GDM1 (cell line): ENCODE measurements at places on chromosomes 4 and X.

DNA sequence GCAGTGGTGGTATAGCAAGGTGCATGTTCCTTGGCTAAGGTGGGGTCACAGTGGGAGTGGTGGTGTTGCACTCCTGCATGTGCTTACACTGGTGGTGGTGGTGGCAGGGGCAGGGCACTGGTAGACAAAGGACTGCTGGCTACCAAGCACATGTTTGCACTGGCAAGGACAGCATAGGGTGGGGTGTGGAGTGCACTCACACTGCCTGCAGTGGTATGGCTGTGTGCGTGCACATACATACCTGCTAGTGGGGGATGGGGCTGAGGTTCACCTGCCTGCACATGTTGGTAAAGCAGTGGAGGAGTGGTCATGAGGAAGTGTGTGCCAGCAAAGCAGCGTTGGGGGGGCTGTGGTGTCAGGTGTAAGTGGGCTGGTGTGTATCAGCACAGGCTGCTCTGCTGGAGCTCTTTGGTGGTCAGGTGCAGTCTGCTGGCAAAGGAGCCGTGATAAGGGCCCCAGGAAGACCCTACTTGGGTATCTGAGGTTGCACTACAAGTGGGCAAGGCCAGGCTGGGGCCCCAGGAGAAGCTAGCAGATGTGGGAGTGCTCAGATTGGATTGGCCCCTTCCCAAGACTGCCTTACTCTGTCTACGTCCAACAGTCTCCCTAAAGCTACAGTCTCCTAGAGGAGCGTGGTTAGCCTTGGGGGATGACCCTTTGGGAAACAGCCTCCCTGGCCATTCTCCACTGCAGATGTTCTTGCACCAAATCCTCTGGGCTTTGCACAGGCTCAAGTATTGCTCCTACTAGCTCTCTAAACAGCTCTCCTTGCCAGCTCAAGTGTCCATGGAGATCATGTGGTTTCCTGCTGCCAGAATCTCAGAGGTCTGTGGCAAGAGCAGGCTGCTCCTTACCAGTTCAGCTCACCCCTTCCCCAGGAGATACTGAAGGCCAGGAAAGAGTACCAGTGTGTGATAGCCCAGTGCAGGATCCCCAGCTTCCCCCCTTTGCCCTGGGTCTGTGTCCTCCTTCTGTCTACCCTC is 486.3 kb upstream of the PABPC4L start:
- DNase-seq, result no peak

DNA sequence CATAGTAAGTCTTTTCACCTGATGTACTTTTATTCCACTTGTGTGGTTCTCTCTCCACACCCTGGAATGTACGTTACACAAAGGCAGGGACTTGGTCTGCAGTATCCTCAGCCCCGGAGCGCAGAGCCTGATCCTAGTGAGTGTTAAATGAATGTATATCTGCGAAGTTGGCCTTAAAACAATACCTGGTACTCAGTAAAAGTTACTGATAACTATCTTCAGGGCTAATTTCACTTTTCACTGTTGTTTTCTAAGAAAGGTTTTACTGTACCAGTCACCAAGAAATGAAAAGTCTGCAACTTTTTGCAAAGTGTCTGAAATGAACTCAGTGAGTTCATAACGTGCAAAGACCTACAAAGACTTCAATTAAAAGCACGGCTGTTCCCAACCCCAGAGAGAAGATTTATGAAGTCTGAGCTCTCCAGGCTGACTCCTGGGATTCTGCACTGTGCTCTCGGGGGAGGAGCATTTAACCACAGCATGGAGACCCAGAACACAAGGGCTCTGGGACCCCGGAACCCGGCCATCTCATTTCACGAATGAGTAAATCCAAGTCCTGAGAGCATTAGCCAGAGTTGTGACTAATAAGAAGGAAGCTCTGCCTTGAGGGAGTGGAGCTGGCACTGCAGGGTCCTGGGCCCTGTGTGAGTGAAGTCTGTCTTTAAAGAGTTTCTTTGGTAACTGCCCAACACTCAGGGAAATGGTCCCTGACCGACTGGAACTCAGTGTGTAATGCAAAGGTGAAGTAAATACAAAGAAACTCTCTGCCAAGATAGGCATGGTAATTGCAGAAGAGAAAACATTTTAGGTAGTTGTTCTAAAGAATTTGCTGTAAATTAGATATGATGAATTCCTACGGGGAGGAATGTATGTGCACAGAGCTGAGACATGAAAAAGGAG is 165.8 kb downstream of the NSUN7 start:
- no peak for DNase-seq

DNA sequence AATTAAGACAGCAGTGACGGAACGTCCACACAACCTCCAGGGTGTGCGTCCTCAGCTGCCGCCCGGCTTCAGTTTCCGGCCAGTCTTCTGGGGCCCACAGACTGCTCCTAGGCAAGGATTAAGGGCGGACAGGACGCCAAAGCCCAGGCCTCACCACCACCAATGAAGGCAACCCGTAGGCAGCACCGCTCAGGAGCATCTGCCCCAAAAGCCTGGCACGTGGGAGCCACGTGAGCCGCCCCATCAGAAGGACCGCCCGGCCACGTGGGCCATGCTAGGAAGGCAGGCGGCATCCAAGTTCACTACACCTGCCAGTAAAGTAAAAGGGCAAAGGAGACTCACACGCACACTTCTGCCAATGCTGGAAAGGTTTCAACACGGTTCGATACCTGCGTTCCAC is 14.3 kb downstream of the FAM53A start:
- no peak for DNase-seq

DNA sequence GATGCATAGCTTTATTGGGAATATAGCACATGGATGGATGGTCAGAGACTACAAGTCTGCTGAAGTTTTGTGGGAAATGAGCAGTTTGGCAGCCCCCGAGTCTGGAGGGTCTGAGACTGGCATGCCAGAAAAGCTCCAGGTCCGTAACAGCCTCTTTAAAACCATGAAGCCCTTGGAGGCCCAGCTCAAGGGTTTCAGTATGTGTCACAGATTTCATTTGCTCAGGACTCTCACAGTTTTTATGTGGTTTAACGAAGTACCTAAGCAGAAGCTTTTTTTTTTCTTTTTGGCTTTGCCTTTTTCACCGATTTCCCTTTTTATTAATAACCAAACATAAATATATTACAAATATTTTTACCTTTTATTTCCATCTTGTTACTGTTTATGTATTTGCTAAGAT is 30.6 kb upstream of the TMEM184C start:
- no peak for DNase-seq

DNA sequence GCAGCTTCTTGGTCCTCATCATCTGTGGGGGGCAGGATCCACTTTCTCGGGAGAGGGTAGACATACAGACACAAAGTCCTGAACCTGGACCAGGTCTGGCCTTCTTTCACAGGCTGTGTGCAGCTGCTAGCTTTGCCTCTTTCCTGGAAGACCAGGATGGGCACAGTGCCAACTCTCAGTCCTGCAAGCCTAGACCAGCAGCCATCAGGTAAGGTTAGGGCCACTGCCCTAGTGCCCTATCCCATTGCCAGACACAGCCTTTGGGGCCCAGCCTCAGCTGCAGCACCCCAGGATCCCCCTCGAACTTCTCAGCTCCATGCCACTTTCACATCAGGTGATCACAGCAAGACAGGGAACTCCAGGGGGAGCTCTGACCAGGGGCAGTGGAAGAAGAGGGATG is 38.4 kb downstream of the ZNF185 start:
- no peak for DNase-seq

- DNase-seq, result no peak
Observed at GRCh38 chrX:109373468-109373867, 108.4 kb downstream of the GUCY2F start.

DNA sequence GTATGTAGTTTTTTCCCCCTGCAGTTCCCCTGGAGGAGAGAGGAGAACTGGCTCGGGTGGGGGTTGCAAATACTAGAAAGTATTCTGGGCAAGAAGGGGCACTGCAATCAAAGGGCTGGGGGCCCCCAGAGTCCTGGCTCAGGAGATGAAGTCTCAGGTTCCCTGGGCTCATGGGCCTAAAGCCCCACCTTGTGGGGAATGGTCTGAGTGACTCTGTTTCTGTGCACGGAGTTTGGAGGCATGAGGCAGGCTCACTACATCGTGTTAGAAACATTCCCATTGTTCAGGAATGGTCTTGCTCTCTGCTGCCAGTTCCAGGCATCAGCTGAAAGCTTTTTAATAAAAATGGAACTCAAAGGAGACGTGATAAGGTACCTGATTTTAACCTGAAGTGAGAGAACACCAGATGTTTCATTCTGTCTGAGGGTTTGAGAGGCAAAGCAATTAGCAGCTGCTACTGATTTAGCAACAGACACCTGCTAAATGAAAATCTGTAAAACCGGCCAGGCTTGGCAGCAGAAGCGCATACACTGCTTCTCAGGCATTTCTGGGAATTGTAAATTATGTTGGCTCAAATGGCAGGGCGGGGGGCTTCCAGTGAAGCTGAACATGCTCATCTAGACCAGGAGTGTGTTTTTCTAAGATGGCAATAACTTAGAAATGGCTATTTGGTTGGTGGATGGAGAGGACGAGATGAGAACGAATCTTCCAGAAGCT is 122.7 kb downstream of the TMEM164 start:
- DNase-seq, result no peak

DNA sequence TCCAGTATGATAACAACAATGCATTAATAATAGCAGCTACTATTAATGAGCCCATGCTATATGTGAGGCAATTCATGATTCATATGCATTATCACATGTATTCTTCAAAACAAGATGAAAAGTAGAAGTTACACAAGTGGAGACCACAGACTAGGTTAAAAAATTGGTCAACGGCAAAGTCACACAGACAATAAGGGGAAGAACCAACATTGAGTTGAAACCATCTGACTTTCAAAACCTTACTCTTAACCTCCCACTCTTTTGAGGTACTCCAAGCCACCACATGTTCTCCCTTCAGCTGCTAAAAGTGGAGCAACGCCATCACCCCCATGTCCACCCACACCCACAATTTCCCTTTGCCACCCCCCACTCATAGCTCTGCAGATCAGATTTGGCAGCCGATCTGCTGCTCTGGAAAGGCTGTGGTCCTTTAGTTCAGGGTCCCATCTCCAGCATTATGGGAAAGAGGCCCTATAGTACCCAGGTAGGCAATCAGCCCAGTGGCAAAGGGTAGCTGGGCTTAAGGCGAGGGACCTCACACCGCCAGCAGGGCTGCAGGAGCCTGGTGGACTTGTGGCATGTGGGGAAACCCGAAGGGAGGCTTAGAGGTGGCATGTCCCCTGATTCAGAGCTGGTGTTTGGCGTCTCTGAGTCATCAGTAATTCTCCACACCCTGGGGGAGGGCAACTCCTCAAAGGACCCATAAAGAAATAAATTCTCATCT is 33.5 kb upstream of the CYBB start:
- DNase-seq, result peak; percentile 15

GRCh38 chr4:90946945-90947344 is 819.8 kb downstream of the CCSER1 start:
- DNase-seq, result no peak

- DNase-seq, result no peak
Observed at GRCh38 chrX:102154218-102154860, 1.4 kb downstream of the BEX5 start.

- DNase-seq, result no peak
Observed at GRCh38 chr4:154560419-154560801, 2.4 kb upstream of the FGB start.

GRCh38 chr4:140523857-140524742 is at the start of gene ELMOD2:
Gene ELMOD2, plus strand, starts transcription at chr4:140524168. Its CDS starts 1,261 bp downstream, at chr4:140525429.
- peak; percentile 96 for DNase-seq

GRCh38 chr4:8610858-8611616 is 18.5 kb downstream of the CPZ start:
- DNase-seq, result no peak

GRCh38 chr4:174563399-174563798 is 41.1 kb upstream of the HPGD start:
- DNase-seq, result no peak

DNA sequence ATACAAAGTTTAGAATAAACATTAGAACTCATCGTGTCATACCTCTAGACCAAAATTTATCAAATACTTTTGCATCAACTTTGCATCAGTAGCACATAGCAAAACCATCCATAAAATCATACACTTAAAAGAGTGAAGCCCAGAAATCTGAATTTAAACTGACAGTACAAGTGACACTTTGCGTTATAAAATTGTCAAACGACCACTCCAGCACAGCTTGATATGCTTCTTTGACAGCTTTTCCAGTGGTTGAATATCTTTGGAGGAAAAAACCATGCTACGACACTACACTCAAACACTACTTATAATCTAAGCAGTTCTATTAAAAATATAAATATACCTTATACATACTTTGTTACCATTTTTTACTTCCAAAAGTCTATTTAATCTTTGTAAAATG is 1644.4 kb downstream of the STIM2 start:
- no peak for DNase-seq

DNA sequence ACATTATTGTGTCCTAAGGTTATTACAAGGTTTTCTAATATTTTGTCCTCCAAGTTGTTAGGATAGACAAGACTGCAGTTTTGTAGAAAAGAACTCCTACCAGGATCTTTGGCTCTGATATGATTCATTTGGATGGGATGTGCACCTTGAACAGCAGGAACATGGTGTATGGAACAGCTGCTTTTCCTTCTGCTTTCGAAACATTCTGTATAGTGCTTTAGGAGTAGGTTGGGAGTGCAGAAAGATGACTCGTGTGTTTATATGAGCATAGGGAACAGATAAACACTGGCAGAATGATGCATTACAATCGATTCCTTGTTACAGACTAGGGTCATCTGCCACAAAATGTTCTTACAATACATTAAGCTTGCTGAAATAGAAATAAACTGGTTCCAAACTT is 790.1 kb downstream of the DMD start:
- no peak for DNase-seq

DNA sequence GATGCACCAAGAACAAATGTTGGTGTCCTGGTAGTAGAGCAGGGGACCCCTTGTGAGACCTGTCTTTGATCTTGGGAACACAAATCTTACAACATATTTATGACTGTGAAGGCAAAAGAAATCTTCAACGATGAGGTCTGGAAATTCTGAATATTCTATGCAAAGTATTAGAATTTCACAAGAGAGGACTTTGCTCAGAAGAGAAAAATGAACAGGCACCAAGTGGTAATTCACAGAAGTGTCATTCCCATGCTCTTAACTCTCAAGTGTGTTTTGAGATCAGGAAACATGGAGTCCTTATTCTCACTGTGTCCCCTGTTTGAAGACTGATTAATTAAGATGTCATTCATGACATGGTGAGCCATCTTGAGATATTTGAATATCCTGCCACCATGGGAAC is 52.5 kb downstream of the COQ2 start:
- no peak for DNase-seq
